ENCODE measurements at places on chromosomes 2 and 18.

DNA sequence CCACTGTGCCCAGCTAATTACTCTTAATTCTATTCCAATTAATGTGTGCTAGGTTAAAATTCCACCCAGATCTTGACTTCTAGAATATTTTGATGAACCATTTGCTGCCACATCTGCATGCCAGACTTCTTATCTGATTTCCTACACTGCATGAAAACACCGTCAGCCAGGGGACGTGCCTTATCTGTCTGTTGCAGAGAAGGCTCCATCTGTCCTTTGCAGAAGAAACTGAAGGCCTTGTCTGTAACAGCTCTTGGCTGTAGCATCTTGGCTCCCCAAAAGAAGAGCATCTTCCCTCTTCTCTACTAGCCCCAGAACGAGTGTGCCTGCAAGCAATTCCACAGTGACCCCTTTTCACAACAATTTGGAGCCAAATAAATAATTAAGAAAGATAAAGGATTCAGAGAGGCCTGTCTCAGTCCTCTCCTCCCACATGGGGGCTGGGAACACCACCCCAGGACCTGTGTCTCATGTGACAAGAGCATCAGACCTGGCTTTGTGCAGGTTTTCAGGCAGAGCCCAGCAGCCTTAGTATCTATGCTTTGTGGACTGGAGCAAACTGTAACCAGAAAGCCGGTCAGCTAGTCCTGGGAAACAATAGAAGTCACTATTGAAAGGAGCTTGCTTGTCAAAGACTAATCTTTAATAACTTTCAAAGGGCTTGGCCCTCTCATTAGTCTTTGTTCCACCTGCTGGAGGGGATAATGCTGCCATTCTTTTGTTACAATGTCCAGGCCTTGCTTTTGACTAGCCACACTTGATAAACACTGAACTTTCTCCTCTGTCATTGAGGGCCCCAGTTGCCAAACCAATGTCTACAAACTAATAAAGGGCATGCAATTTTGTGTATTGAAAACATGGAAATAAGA is 84.0 kb upstream of the NEUROD1 start:
- no peak for DNase-seq

GRCh38 chr18:70280007-70280925 is 8.6 kb upstream of the SOCS6 start:
- DNase-seq: no peak

DNA sequence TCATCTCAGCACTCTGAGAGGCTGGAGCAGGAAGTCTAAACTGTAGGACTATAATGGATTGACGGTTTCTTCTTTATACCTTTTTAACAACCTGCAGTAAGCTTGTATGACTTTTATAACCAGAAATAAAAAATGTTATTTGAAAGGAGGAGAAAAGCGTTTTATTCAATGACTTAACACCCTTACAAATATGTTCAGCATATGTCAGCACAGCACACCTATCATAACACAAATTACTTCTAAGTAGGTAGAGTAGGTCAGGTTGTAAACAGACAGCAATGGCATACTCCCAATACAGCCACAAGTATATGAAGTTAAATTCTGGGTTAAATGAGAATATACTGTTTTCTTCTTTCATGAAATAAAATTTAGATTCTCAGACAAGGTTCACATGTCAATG is 16.1 kb downstream of the RAB1A start:
- DNase-seq: no peak

DNA sequence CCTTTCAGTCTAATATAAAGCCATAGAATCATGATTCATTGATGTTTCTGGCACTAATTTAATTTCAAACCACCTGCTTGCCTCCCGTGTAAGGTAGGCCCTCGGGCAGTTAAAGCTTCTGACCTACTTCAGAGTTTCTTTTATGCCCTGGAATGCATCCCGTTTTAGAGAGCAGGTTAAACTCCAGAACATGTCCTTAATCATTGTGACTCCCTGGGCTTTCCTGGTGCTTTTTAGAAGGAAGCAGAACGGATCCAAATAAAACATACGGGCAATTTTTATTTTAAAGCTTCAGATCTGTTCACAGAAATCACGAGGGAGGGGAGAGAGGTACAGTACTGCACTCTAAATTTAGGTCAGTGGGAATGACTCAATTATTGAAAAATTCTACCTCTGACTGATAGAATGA is 134.8 kb downstream of the GCA start:
- DNase-seq: no peak

DNA sequence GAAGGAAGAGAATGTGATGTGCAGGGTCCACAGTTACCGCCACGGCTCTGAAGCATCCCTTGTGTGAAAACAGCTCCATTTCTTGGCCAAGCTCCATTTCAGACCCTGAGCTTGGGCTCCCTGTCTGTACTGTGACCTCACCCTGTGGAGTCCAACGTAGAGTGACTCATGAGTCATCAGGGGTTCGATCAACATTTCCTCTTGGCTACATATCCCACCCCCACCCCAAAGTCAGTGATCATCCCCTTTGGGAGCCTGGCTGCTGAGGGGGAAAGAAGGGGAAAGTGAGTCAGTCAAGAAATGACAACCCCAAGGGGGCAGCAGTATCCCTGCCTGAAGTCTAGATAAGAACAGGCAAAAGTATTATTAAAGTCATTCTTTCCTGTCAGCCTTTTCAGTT is 62.2 kb downstream of the PAPOLG start:
- DNase-seq: no peak

GRCh38 chr2:52877703-52878102 is 889.9 kb upstream of the CHAC2 start:
- no peak for DNase-seq

DNA sequence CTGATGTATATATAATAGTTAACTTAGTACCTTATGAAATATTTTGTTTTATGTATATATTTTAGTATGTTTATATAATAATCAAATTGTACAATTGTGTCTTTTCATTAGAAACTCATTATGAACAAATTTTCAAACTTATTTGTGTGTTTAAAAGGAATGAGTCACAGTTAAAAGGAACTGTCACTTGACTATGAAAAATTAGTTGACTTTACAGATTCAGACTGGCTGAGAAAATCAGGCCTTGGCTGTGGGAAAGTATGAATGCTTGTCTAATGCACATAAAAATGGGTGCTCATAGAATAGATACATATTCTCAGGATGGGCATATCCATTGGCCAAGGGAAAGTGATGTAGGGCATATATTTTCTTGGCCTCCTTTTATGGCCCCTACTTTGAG is 576.8 kb downstream of the SATB2 start:
- DNase-seq: no peak

- DNase-seq: no peak
Observed at GRCh38 chr18:30094556-30094955, 948.0 kb downstream of the DSC3 start.

GRCh38 chr2:88016960-88017779 is 823 bp upstream of the RNU2-63P start:
- DNase-seq: no peak

DNA sequence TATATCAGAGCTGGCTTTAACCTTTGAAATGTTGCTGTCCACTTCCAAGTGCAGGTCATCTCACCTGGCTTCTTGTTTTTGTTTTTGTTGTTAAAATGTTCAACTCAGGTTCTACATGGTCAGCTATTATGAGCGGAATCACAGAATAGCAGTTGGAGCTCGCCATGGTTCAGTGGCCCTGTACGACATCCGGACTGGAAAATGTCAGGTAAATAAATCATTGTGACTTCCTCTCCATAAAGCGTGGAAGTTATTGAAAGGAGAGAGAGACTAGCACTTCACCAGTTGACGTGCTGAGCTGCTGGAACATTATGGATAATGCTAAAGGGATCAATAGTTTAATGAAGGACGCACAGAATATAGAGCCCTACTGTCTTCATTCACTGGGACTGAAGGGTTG is 184.6 kb upstream of the BOD1L2 start:
- DNase-seq: no peak

- DNase-seq: no peak
Observed at GRCh38 chr2:71008342-71008741, 13.7 kb upstream of the TEX261 start.

Measured in neural crest cell (in vitro differentiated cells).